ENCODE measurements at places on chromosomes 5 and 9. TPM values are rescaled to one million over a fixed set of nuclear protein-coding genes. Genes with fewer than 3 reads are reported as not detected.

IL5 gene
- total RNA-seq, result not detected

PNPLA7 gene
- total RNA-seq, result 0.23 TPM

TMC1 gene
- total RNA-seq, result not detected

RGS7BP gene
- 0.35 TPM for total RNA-seq

SYK gene
- not detected for total RNA-seq

PRR16 gene
- 18.0 TPM for total RNA-seq

LCN1 gene
- total RNA-seq, result not detected

WNT8A gene
- not detected for total RNA-seq

FOXI1 gene
- total RNA-seq, result not detected

MCC gene
- 19.4 TPM for total RNA-seq

NR6A1 gene
- 0.23 TPM for total RNA-seq

PCDHA10 gene
- total RNA-seq, result under 0.01 TPM

FKBP15 gene
- 14.8 TPM for total RNA-seq

OMD gene
- total RNA-seq, result 22.1 TPM

JAKMIP2 gene
- total RNA-seq, result 1.8 TPM

KIF27 gene
- 4.9 TPM for total RNA-seq

P4HA2 gene
- 202 TPM for total RNA-seq

PCDHGA12 gene
- total RNA-seq, result 27.2 TPM

ENG gene
- 186 TPM for total RNA-seq

MED22 gene
- total RNA-seq, result 14.5 TPM

PLAC8L1 gene
- not detected for total RNA-seq

NTMT1 gene
- total RNA-seq, result 26.1 TPM

CDC25C gene
- total RNA-seq, result 0.12 TPM

PCAT7 gene
- under 0.01 TPM for total RNA-seq

PCDHGA6 gene
- 3.7 TPM for total RNA-seq

C9orf153 gene
- total RNA-seq, result not detected

GPR21 gene
- 1.5 TPM for total RNA-seq

SPAAR gene
- 1.3 TPM for total RNA-seq

CA9 gene
- 0.77 TPM for total RNA-seq

ZNF483 gene
- 1.0 TPM for total RNA-seq
